ENCODE measurements at places on chromosomes 7 and 10. TPM values are rescaled to one million over a fixed set of nuclear protein-coding genes. Genes with fewer than 3 reads are reported as not detected.

Gene MUC12
- 0.16 TPM for total RNA-seq

Gene LIPM
- not detected for total RNA-seq

Gene DGKB
- not detected for total RNA-seq

Gene ASAH2
- total RNA-seq = 0.34 TPM

Gene LDB1
- 24.7 TPM for total RNA-seq

Gene FAM107B
- 41.8 TPM for total RNA-seq

Gene ENKUR
- not detected for total RNA-seq

Gene TRDMT1
- 5.8 TPM for total RNA-seq

Gene EVX1
- not detected for total RNA-seq

Gene GARIN1A
- total RNA-seq = 0.49 TPM

Gene TMEM176A
- 17.3 TPM for total RNA-seq

Gene LOXL4
- 27.4 TPM for total RNA-seq

Gene ANKRD30A
- total RNA-seq = 1.5 TPM

Gene STEAP1
- 52.0 TPM for total RNA-seq

Gene ITIH2
- total RNA-seq = not detected

Gene VIPR2
- total RNA-seq = 0.68 TPM

Gene LRRD1
- 0.57 TPM for total RNA-seq

Gene KLLN
- 0.34 TPM for total RNA-seq

Gene LRIT1
- total RNA-seq = not detected

Gene FAM53B
- 25.8 TPM for total RNA-seq

Gene RASA4B
- total RNA-seq = 8.5 TPM

Gene XRCC2
- 1.1 TPM for total RNA-seq

Gene PROSER2
- total RNA-seq = 3.4 TPM

Gene ASB10
- total RNA-seq = not detected

Gene TYSND1
- 6.7 TPM for total RNA-seq

Gene RFC2
- total RNA-seq = 17.7 TPM

Gene ZMYND11
- 72.9 TPM for total RNA-seq

Gene MYO1G
- 7.8 TPM for total RNA-seq

Gene ZNF248
- total RNA-seq = 15.8 TPM

Gene UNC5B
- total RNA-seq = 0.22 TPM

Gene TAS2R5
- 4.1 TPM for total RNA-seq

Gene TMEM236
- 5.5 TPM for total RNA-seq

Gene CYP2C19
- not detected for total RNA-seq

Gene NXPH1
- not detected for total RNA-seq

Gene USP54
- 17.7 TPM for total RNA-seq

Gene LIPF
- total RNA-seq = 0.34 TPM

Gene CALHM3
- not detected for total RNA-seq

Gene KIF11
- 3.1 TPM for total RNA-seq

Gene FKBP6
- total RNA-seq = not detected

Gene CCNJ
- total RNA-seq = 5.6 TPM

Gene TRIM50
- 0.34 TPM for total RNA-seq

Gene VPS41
- 53.0 TPM for total RNA-seq

Gene IGF2BP3
- 2.0 TPM for total RNA-seq

Gene GNAI1
- 93.8 TPM for total RNA-seq

Gene OR2A1
- 0.65 TPM for total RNA-seq

Gene ZC3HAV1L
- 8.5 TPM for total RNA-seq

Gene C10orf88
- 10.8 TPM for total RNA-seq

Gene MPP7
- 2.7 TPM for total RNA-seq

Gene UROS
- total RNA-seq = 26.2 TPM

Gene AOAH
- 24.2 TPM for total RNA-seq
